Activated CD4-positive, alpha-beta T cell treated with anti-CD3 and anti-CD28 coated beads, Interleukin-2, Interleukin-6, amounts not matched to agents 100 ng/mL and 50 ng/mL, durations not matched to agents 16 hours and 8 hours (primary cell): ENCODE measurements at places on chromosomes 1 and 21.

- no peak for DNase-seq
Measured at GRCh38 chr1:53693773-53694717, 44.9 kb downstream of the GLIS1 start.

DNA sequence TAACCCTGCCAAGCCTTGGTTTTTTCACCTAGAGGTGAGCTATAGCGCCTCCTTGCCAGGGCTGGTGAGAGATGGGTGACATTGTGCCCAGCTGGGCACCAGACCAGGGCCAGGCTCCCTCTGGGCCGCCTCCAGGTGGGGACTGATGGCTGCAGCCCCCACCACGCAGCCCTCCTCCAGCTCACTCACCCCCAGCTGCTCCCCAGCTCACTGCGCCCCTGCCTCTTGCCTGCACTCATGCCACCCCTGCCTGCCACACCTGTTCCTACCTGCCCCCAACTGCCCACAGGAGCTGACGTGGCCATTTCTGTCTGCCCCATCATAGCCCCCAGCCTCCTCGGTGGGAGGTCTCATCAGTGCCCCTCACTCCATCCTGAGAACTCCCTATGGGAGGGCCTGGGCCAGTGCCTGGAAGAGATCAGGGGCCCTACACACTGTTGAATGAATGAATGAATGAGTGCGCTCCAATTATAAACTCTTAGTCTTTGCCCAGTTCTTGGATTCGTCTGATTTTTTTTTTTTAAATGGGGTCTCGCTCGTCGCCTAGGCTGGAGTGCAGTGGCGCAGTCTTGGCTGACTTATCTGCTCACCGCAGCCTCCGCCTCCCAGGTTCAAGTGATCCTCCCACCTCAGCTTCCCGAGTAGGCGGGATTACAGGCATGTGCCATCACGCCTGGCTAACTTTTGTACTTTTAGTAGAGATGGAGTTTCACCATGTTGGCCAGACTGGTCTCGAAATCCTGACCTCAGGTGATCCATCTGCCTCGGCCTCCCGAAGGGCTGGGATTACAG is 26.4 kb upstream of the VPS13D start:
- DNase-seq, result no peak

- DNase-seq, result peak; percentile 33
Measured at GRCh38 chr1:114756009-114756892, 1.5 kb downstream of the CSDE1 start.

- no peak for DNase-seq
Measured at GRCh38 chr1:217895841-217896240, 264.7 kb downstream of the SPATA17 start.

DNA sequence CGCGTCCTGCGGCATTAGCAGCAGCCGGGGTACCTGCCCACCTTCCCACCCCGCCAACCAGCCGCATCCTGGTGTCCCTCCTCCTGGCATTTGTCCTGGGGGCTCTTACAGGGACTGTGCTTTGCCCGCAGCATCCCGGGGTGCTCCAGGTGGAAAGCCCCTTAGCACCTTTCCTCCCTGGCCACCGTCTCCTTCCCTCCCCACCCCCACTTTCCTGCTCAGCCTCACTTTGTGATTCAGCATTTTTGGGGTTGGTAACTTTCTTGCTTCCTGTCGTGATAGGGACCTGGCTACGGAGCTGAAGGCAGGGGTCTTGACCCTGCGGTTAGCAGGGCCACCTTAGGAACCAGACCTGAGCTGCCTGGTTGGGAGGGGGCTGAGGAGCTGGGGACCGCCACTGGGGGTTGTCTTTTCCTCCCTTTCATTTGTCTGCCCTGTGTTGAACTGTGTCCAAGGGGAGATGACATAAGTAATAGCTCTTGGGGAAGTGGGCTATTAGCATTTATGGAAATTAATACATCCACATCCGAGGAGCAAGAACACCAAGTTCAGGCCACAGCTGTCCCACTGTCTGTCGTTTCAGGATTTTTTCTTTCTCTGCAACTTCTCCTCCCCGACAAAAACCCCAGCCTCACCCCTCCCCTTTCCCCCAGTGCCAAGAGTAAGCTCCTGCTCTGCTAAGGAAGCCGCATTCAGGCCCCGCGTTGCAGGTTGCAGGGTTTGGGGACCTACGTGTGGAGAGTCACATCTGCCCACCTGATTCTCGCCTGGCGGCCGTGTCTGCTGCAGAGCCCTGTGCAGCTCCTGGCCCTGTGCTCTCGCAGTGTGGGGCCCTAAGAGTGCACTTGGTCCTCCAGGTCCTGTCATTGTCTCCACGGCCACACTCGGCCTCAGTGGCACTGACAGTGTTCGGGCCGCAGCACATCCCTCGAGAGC is 1.6 kb upstream of the NPHP4 start:
- peak; percentile 62 for DNase-seq

GRCh38 chr1:116097626-116098025 is 13.6 kb upstream of the MAB21L3 start:
- DNase-seq, result no peak

GRCh38 chr1:21574466-21575151 is 65.4 kb downstream of the ALPL start:
- no peak for DNase-seq

- DNase-seq, result no peak
Measured at GRCh38 chr1:43881415-43881814, 52.2 kb upstream of the ARTN start.

DNA sequence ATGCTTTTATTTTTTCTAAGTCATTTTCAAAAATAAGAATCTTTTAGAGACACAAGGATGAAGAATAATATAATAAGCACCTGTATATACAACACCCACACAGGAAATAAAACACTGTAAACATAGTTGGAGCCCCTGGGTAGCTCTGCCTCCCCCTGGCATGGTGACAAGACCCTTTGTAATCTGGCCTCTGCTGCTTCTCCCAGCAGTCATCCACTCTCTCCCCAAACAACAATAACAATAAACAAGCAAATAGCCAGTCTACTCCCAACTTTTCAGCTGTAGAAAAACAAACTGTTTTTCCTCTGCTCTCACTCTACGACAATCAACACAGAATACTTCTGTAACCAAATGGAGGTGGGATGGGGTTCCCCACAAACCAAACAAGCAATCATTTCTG is 110.1 kb downstream of the CSMD2 start:
- DNase-seq, result no peak

DNA sequence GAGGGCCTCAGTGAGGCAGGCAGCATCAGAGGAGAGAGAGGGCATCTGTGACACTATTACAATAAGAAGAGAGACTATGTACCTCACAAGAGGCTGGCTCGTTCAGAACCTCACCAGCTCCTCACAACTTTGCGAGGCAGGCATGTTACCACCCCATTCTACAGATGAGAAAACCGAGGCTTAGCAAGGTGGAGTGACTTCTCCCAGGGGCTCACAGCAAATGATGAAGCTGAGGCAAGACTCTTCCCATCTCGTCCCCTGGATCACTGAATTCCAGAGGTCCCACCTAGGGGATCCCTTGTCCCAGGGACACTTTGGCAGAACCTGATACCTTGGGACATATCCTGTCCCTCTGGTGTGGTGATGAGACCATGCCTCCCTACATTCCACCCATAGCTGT is 64.4 kb downstream of the DISP3 start:
- DNase-seq, result no peak

DNA sequence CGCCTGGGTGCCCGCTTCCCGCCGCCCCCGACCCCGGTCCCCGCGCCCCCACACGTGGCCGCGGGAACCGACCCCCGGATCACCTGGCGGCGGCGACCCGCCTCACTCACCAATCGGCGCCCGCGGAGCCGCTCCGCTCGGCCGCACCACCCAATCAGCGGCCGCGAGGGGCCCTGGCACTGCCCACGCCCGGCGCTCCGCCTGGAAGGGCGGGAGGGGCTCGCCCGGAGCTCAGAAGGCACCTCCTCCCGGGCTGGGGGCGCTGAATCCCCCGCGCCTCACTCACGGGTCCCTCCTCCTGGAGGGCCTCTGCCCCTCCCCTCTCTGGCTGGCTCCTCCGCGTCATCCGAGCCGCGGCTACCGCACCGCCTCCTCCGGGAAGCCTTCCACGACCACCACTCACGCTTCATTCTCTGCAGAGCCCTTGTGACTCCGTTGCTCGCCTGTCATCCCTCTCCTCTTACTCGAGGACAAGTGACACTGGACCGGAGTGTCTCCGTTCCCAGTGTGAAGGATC is 374 bp downstream of the SH2D5 start:
- peak; percentile 67 for DNase-seq

GRCh38 chr1:86100401-86100800 is 56.2 kb downstream of the COL24A1 start:
- no peak for DNase-seq

GRCh38 chr1:43267291-43267805 is 2.4 kb upstream of the TMEM125 start:
- DNase-seq, result no peak

DNA sequence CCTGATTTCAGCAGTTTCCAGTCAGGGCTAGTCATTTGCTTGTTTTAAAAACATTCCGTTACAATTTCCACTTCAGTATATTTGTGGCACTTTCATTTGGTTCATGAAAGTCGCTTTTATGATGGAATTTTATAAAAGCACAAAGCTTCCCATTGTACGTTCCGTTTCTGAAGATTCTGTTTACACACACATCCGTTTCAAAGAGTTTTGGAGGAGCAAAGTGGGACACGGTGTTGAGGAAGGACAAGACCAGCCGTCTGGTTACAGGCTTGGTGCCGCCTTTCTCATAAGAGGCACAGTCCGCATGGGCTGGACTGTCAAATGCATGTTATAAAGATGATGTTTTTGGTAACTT is 60.3 kb downstream of the FAAP20 start:
- no peak for DNase-seq

GRCh38 chr1:179340918-179341317 is 24.9 kb upstream of the AXDND1 start:
- DNase-seq, result no peak

DNA sequence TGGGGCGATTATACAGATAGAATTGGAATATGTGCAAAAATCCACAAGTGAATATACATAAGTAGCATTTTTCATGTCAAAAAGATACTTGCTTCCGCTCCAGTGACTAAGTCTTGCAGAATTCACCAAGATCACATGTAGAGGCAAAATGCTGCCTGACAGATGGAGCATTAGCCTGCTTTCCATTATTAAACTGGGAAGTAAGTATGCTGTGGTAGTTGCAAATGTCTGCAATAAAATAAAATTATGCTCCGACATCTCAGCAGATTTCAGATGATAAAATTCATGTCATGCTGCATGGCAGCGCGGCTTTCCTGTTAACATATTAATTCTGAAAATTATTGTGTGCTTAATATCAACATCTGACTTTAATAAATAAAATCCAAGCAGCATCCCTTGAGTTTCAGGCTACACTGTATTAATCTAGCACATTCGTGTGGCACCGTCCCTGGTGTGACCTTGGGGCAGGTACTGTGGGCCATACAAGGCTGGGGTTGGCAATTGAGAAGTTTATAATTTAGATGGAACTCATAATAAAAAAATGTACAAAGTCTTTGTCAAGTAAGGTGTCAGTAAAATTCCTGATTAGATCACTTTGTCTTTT is 366.4 kb upstream of the ZP4 start:
- DNase-seq, result no peak
